ENCODE measurements at places on chromosomes 4 and X.

- no peak for DNase-seq
Measured at GRCh38 chr4:16377887-16378286, 151.6 kb upstream of the TAPT1 start.

DNA sequence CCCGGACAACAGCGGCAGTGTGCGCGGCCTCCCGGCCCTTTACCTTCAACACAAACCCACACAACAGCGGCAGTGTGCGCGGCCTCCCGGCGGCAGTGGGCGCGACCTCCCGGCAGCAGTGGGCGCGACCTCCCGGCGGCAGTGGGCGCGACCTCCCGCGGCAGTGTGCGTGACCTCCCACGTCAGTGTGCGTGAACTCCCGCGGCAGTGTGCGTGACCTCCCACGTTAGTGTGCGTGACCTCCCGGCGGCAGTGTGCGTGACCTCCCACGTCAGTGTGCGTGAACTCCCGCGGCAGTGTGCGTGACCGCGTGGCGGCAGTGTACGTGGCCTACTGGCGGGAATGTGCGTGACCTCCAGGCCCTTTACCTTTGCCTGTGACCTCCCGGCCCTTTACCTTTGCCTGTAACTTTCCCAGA lies 576.6 kb upstream of the FRG1 start:
- no peak for DNase-seq

DNA sequence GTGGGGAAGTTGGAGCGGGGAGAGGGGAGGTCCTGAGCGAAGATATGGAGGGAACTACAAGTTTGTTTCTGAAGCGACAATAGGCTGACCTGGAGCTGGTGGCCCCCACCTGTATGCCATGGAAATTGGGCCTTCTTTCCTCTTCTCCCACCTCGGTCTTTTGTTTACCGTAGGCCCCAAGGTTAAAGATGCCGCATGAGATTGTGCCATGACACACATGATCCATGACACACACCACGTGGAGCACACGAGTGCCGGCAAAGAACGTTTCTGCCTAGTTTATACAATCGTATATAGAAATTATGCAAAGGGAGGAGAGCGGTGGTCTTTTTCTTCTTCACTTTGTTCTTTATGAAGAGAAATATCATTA lies 408 bp downstream of the TMEM33 start:
- DNase-seq = peak; percentile 44

GRCh38 chrX:150761819-150762216 lies 68.6 kb downstream of the MTMR1 start:
- no peak for DNase-seq

DNA sequence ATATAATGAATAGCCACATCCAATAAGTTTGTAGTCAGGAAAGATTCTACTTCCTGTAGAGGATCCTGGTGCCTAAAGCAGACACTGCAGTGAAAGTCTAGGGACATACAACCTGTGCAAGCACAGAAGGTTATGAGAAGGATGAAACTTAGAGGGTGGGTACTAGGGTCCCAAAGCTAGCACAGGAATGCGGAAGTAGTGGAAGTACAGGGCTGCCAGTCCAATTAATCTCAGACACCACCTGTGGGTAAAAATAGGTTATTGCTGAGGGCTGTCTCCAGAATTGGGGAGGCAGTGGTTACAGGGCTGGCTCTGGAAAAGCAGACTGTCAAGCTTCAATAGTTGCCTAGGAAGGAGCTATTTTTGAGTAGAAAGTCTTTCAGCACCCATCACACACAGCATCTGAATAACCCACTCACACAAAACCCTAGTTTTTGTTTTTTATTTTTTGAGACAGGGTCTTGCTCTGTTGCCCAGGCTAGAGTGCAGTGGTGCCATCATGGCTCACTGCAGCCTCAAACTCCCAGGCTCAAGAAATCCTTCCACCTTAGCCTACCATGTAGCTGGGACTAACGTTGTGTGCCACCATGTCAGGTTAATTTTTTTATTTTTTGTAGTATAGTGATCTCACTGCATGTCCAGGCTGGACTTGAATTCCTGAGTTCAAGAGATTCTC lies 50.8 kb upstream of the ELF2 start:
- DNase-seq = no peak

GRCh38 chr4:833156-833555 lies 7.2 kb upstream of the CPLX1 start:
- DNase-seq = no peak

- DNase-seq = no peak
Measured at GRCh38 chrX:47743504-47743903, 84.5 kb upstream of the UXT start.

GRCh38 chr4:151304755-151305154 lies 20.6 kb downstream of the SH3D19 start:
- no peak for DNase-seq

DNA sequence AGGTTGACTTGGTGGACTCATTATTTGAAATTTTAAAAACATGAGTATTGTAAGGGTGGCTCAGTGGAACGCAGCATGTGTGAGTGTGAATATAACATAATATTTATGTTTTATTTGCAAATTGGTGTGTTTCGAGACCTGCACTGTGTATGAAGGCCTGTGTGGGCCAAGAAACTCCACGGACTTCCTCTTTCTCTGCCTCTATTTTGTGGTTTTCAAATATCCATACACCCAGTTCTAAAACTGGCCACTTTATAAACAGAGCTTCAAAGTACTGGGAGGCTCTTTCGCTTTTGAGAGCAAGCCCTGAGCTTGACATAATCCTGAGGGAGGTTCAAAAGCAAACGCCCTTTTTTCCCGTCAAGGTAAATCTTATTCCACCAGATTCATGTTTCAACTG lies 187.7 kb downstream of the GPAT3 start:
- DNase-seq = no peak

- no peak for DNase-seq
Measured at GRCh38 chrX:39843318-39843717, 254.4 kb downstream of the BCOR start.

GRCh38 chr4:26135331-26135730 lies 185.5 kb upstream of the RBPJ start:
- DNase-seq = no peak

DNA sequence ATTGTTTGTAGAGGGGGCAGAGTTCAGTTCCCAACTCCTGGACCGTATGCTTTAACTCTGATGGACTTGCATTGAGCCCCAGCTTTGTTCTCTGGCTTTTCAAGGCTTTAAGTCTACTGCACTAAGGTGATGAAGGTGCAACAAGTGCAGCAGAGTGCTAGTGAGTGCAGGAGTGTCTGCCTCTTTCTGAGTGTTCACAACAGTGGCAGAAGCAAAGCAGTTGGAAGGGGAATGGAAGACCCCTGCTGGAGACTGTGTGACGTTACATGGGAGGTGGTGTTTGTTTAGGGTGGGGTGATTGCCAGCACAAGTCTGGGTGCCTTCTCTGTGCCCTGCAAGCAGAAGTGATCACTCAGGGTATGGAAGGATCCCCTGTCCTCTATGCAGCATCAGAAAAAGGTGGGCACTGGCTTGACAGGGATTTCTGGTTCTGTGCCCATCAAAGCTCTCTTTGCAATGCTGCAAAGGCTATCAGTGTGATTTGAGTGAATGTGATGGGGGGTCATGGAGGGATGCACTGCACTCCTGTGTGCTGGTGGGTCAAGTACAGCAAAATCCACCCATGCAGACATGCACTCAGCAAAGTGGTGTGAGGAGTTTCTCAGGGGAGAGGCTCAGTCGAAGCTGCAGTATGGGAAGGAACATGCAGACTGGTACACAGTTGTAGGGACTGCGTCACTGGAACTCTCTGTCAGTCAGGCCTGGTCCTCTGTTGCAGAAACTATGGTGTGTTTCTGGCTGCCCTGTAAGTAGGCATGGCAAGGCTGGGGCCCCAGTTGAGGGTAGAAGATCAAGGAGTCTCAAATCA lies 70.9 kb upstream of the UGT2B7 start:
- DNase-seq = no peak

DNA sequence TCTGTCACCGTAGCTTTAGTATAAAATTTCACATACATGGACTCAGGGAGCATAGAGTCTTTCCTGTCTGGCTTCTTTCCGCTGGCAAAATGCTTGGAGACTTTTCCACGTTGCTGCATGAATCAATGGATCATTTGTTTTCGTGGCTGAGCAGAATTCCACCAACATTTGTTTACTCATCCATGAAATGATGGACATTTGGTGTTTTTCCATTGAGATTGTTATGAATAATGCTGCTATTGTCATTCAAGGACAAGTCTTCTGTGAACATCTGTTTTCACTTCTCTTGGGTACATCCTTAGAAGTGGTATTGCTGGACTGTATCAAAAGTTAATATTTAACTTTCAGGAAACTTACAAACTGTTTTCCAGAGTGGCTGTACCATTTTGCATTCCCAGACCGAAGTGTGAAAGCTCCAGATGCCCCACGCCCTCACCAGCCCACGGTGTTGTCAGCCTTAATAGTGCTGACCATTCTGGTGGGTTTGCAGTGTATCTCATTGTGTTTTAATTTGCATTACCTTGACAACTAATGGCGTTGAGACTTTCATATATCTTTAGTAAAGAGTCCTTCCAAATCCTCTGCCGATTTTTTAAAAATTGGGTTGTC lies 5.8 kb upstream of the TMEM271 start:
- DNase-seq = no peak

- DNase-seq = no peak
Measured at GRCh38 chr4:121675715-121676114, 21.1 kb downstream of the ANXA5 start.

DNA sequence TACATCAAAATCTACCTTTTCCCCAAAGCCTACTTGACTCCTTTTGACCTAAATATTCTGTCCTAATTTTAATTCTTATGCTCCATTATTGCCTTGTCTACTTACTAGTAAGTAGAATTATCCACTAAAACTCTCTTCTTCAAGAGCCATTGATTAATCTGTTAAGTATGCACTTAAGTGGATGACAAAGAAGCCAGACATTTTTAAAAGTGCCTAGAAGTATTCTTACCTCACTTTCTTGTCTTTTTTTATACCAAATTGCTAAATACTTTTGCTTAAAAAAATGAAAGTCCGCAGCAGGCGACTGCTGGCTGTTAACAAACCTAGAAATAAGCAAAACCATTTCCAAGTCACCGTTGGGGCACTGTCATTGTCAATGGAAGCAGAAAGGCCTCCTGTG lies 20.1 kb upstream of the FRMPD4 start:
- no peak for DNase-seq

DNA sequence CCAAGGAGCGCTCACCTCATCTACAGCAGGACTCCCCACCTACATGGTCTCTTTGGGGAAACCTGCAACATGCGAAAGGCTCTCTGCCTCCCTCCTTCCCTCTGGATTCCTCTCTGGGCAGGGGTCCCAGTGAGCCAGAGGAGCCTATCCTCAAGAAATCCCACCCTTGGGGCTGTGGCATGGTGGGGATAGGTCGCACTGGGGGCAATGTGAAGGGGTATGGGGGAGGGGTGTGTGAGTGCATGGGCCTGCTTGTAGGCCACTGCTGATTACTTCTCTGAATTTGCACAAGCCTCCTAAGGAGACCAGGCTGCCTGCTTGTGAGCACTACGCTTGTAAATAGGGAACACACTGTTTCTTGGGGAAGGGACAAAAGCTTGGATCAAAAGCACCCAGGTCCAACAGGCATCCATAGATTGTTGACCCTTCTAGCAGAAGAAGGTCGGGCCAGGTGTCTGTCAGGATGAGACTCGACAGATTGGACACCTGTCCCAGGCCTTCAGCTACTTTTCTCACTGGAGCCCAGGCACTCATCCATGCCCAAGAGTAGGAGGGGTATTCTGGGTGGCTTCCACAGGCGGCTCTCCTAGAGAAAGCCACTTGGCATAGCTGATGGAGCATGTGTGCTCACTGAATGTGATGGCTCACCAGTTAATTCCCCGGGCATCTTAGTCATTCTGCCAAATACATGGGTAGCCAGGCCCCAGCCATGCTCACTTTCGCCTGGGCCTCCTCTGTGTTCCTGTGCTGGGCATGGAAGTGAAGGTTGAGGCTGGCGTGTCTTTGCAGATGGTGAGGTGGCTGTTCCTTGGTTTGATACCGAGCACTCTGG lies 75.0 kb downstream of the NBDY start:
- no peak for DNase-seq

- no peak for DNase-seq
Measured at GRCh38 chr4:85107553-85107952, 141.1 kb upstream of the WDFY3 start.

Data from stimulated activated CD4-positive, alpha-beta T cell treated with anti-CD3 and anti-CD28 coated beads, Interleukin-1b, Interleukin-23, amount 100 ng/mL, for 48 hours (primary cell).